H9 (cell line): ENCODE measurements at places on chromosomes 3 and 15.

DNA sequence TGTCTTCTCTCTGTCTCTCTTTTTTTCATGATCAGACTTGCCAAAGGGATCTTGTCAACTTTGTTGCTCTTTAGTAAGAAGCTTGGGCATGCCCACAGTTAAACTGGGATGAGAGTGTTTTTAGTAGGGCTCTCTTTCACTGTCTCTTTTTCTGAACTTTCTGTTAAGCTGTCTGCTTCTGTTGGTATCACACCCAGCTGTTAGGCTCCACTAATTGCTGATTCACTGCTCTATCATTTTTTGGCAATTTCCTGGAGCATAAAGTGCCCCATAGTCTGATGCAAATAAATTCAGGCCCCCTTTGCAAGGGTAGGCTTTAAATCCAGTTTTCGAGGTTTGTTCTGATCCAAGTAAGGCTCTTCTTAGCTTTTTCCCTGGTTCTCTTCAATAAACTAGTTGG, 360.4 kb upstream of the ADAMTS9 start:
- DNase-seq = no peak

DNA sequence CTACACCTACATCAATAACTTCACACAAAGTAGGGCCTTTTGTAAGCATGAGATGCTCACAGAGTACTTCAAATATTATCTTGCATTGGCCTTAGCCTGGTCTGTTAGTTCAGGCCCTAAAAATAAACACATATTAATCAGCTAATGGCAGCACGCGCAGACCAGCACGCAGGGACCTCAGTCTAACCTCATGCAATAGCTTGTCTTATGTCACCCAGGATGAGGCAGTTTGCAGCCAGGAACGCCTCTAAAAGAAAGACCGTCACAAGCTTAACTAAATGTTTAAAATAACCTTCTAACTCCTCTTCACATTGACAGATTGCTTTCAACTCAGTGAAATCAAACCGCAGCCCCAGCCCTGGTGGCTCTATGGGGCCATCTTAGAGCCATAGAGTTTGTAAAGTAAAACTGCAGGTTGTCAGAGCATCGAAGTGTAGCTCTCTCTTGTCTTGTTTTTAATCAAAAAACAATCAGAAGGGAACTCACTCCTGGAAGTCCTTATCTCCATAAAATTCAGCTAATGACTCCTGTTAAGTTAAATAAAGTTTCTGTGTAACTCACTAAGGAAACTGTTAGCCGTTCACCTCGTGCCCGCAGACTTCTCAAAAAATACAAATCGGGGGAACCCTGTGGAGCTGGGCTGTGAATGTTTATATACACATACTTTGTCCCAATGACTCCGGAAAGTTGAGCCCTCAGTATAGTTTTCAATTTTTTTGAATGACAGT, 212.6 kb downstream of the CDIN1 start:
- DNase-seq = no peak

- no peak for DNase-seq
Measured at GRCh38 chr3:43757666-43758321, 67.1 kb downstream of the ABHD5 start.

DNA sequence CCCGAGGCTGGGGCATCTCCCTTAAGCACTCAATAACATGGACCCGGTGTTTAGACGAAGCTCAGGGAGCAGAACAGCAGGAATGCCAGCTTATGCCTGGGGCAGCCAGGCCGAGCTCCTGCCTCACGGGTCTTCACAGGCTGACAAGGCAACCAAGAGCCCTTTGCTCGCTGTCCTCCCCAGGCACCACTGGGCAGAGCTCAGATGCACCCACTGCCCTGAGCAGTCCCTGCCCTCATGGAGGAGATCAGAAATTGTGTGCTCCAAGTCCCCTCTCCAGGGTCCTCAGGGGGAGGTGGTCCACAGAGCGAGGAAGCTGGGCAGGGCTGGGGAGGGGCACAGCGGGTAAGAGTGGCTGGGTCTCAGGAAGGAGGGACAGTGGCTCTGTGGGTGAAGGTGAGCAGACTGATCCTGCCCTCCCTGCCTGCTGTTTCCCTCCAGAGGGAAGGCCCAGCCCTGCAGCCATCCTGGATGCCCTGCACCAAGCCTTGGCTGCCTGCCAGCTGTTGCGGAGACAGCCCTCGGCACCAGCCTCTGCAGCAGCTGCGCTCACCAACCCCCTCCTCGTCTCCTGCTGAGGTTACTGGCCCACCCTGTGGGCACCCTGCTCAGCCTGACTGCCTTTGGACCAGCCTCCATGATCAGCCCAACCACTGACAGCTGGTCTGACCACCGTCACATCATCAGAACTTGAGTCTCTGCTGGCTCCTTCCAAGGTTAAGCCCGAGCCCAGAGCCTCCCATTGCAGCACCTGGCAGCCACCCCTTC, 21.1 kb upstream of the GP9 start:
- DNase-seq = no peak

DNA sequence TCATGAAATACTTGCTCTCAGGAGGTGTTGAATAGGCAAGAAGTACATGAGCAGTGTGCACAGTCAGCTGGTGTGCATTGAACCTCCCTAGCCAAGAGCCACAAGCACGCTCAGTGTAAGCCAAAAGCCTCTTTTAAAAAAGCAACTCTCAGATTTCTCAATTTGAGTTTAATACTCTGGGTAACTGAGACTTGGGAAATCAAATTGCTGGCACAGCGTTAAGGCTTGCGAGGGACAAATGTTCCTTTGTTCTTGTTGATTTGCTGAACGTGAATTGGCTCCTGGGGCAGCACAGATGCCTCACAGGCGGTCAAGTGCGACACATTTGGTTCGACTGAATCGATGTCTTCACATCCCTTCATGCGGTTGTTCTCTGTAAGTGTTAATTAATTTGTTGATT, at the start of gene FAM240A:
FAM240A (plus strand) TSS at position 202 of the 400 bp plus-strand sequence; CDS start at position 361, 159 bp downstream.
- DNase-seq = no peak
